Left lung (tissue), 14 donors: ENCODE measurements at places on chromosomes 5 and 9. TPM values are rescaled to one million over a fixed set of nuclear protein-coding genes. Genes with fewer than 3 reads are reported as not detected.

The PCDHGC5 gene
- polyA plus RNA-seq = 1.1 TPM

The IL9 gene
- polyA plus RNA-seq = not detected

The LECT2 gene
- 0.95 TPM for polyA plus RNA-seq

The FGF1 gene
- polyA plus RNA-seq = 1.5 TPM

The IFNE gene
- 0.18 TPM for polyA plus RNA-seq
